Astrocyte of the spinal cord (primary cell): ENCODE measurements at places on chromosomes 13 and 19.

DNA sequence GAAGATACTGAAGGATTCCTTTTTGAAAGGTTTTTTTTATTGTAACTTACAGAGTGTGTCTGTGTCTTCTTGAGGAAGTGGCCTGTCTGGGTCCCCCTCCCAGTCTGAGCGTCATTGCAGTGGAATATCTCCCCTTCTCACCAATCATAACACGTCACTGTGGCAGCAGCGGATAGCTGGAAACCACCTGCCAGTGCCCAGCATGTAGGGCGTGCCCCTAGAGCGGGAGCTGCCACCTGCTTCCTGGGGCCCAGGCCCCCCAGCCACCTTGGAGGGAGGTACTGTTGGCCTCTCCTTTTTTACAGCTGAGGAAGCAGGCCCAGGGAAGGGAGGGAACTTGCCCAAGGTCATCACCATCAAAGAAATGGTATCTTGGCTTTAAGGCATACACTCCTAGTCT, 4.6 kb upstream of the DNM2 start:
- no peak for DNase-seq

GRCh38 chr19:23542562-23542961, 144.4 kb downstream of the ZNF675 start:
- no peak for DNase-seq

GRCh38 chr19:5826531-5827341, 12.8 kb downstream of the FUT6 start:
- DNase-seq = no peak

DNA sequence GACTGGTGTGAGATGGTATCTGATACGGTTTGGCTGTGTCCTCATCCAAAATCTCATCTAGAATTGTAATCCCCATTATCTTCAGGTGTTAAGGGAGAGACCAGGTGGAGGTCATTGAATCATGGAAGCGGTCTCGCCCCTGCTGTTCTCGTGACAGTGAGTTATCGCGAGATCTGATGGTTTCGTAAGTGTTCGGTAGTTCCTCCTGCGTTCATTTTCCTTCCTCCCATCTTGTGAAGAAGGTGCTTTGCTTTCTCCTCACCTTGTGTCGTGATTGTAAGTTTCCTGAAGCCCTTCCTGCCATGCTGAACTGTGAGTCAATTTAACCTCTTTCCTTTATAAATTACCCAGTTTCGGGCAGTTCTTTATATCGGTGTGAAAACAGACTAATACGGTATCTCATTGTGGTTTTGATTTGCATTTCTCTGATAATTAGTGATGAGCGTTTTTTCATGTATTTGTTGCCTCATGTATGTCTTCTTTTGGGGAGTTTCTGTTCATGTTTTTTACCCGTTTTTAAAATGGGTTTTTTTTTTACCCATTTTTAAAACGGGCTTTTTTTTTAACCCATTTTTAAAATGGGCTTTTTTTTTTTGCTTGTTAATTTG, 102.8 kb upstream of the SLC10A2 start:
- no peak for DNase-seq

- no peak for DNase-seq
Measured at GRCh38 chr19:14561249-14561648, 10.6 kb downstream of the NDUFB7 start.

- DNase-seq = no peak
Measured at GRCh38 chr13:66879988-66880387, 350.1 kb downstream of the PCDH9 start.

DNA sequence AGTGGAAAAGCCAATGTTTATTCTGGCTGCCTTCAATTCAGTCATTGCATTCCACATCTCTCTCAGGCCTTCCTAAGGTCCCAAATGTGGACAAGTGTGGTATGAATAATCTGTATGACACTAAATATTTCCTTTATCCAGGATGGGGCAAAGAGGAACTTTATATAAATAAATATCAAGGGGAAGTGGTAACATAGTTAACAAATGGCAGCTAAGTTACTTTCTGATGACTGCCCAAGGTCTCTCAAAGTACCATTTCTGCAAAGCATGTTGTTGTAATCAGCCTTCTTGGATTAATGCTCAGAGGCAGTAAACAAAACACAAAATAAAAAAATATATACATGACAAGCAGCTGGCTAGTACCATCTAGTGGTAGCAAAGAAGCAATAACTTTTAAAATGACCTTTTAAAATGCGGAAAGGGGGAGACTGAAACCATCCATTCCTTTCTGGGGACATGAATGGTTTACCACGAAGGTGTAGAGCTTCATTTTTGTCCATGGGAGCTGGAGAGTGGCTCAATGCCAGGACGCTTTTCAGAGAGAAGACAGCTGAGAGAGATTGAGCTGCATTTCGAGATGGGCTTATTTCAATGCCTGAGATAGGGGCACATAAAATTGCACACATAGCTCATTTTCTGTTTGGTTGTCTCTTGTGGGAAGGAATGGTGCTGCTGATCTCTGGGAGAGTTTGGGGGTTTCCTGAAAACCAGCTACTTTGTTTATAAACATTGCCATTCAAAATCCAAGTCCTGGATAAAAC, 259.2 kb downstream of the RFC3 start:
- DNase-seq = peak; percentile 53

DNA sequence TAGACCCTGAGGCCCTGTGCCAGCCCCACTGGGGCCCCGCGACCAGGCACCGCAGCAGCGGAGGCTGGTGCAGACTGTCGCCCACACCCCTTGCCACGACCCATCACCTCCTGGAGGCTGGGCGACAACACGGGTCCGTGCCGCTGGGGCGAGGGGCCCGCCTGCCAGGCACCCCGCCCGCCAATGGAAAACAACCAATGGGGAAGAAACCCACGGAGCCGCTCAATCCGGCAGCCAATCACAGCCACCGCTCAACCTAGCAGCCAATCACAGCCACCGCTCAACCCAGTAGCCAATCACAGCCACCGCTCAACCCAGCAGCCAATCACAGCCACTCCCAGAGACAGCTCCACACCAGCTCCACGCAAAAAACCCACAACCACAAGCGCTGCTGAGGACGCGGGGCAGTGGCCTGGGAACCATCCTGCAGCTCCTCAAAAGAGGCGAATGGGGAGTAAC, 29.7 kb downstream of the GPX4 start:
- DNase-seq = no peak

- DNase-seq = peak; percentile 35
Measured at GRCh38 chr13:33235078-33235477, 50.5 kb downstream of the STARD13 start.

- no peak for DNase-seq
Measured at GRCh38 chr19:54418930-54419800, 3.9 kb downstream of the TTYH1 start.

DNA sequence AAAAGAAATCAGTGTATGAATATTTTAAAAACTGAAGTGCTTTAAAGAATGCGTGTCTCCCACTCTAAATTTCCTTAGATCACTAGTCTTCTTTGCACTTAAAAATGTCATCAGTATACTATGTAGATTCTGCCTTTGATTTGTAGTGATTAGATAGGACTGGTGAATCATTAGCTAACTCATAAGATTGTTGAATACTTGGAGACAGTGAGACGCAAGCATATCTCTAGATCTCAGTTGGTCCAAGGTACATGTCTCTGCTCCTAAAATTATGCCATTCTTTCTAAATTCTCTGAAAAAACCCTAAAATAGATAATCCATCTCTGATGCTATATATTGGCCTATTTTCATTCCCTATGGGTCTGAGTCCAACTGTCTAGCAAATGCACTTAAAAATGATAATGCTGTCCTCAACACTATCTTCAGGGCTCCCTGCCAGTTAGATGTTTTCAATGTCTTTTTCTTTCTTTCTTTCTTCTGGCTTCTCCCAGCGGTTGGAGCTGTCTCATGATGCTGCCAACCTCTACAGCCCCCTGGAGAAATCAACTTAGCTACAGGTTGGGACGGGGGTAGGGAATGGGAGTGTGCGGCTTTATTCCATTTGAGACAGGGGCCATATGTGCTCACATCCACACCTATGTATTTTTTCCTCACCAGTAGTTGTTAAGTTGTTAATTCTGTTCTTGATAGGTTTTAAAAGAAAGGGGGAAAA, 301.0 kb downstream of the NDFIP2 start:
- no peak for DNase-seq

- DNase-seq = no peak
Measured at GRCh38 chr13:90534617-90535370, 812.7 kb upstream of the MIR17HG start.

GRCh38 chr13:24050796-24051715, 109.5 kb upstream of the SPATA13 start:
- no peak for DNase-seq

DNA sequence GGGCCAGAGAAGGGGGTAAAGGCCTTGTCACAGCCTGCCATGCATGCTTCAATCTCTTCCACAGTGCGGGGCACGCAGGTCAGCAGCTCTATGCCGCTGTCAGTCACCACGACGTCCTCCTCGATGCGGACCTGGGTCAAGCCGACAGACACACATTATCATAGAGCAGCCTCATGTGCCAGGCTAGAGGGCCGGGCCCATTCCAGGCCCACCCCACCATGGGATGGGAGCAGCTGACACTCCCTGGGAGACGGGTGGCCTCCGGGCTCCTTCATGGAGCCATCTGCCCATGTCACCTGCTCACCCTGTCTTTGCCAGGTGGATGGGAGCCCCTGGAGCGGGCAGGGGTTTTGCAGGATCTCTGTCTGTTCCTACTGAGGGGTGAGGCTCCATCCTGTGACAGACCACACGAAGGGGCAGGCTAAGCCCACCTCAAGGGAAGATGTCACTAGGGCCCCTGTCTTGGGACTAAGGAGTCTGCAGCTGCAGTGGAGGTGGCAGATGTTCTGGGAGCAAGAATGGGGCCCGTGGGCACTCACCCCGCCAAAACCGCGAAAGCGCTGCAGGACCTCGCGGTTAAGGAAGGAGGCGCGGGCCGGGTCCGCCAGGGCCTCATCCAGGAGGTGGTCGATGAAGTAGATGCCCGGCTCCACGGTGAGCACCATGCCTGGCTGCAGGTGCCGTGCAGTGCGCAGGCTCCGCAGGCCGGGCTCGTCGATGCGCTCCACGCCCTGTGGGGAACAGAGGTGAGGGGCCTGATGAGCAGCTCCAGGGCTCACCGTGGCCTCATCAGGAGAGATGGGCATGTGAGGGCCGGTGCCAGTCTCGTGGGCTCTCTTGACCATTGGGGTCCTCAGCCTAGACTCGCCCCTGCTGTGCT, 14.1 kb downstream of the CEBPG start:
- no peak for DNase-seq

- DNase-seq = peak; percentile 19
Measured at GRCh38 chr19:14149509-14149994, 13.2 kb upstream of the ASF1B start.

DNA sequence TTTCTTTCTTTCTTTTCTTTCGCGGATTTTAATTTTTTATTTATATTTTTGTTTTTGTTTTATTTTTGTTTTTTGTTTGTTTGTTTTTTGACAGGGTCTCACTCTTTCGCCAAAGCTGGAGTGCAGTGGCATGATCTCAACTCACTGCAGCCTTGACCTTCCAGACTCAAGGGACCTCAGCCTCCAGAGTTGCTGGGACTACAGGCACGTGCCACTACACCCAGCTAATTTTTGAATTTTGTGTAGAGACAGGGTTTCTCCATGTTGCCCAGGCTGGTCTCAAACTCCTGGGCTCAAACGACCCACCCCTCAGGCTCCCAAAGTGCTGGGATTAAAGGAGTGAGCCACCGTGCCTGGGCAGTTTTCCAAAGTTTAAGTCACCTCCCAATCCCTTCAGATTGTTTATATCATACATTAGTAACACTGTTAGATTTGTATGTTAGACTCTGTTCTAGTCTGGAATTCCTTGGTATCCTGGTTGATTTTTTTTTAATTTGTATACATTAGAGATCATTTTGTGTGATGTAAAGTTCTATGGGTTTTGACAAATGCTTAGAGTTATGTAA, 597.3 kb downstream of the DCT start:
- DNase-seq = no peak

DNA sequence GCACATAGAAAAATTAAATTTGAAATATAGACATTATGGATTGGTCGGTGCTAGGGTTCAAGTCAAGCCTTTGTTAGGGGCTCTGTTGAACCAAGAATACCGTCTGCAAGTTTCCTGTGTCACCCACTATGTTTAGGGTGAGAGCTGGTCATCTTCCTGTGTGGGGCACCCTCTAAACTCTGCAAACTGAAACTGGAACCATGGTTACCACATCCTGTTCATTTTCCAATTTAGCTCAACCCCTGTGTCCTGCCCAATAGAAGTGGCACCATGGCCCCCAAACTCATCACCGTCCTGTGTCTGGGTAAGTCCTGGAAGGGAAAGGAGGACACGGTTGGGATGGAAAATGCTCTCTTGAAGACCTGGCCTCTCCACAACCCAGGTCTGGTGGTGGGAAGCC, 29.9 kb downstream of the LAIR2 start:
- no peak for DNase-seq

DNA sequence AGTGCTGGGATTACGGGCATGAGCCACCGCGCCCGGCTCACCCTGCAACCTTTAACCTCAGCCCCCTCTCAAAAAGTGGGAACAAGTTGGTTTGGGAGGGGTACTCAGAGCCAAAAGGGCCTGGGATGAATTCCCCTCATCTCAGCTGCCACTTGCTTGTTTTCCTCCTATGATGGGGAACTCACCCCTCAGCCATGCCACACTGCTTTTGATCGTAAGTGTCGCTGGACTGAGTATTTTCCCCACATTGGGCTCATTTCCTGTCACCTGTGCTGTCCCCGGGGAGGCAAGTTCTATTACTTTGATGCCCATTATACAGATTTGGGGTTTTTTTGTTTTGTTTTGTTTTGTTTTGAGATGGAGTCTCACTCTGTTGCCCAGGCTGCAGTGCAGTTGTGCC, 6.5 kb downstream of the R3HDM4 start:
- no peak for DNase-seq

DNA sequence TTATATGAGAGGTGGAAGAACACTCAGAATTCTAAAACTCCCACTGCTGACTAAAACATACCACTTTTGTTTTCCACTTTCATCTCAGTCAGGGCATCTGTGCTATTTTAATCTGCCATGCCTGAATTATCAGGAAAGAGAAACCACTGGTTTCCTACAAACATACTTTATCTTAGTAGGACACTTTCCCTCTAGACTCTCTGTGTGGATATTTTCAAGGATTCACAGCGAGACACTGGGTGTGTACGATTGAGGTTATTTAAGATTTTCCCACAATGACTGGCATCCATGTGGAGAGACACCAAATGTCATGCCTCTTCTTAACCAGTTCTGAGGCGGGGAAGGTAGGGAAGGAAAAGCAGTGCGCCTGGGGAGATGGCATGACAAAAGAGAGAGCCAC, 212.2 kb downstream of the ENOX1 start:
- no peak for DNase-seq
